Uterus (tissue), 4 donors: ENCODE measurements at places on chromosomes 5 and 9. TPM values are rescaled to one million over a fixed set of nuclear protein-coding genes. Genes with fewer than 3 reads are reported as not detected.

DNA sequence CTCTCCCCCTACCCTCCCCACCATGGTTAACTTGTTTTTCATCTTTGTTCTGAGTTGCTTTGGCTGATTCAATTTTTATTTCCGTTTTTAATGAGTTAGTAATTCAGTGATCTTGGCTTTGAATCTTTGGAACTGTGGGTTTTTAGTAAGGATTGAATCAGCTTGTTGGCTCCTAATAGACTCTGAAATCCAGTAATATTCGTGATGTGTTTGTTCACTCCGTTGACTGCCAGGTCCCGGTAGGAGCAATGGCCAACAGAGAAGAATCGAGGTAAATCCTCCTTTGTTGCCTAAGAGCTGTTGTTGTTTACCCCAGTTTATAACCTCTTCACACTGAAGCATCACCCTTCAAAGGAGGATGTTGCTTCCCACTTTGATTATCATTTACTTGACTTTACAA lies 92.7 kb downstream of the PCSK1 start:
- H3K27me3 ChIP-seq: no peaks in the 10 kb centered on the region
- H3K36me3 ChIP-seq: no peaks in the 10 kb centered on the region
- H3K4me3 ChIP-seq: no peak overlapping the region

GRCh38 chr9:99140685-99141314 lies 35.9 kb downstream of the TGFBR1 start:
- H3K27me3 ChIP-seq: no peaks in the 10 kb centered on the region
- no peaks in the 10 kb centered on the region for H3K4me1 ChIP-seq
- peak; percentile 28 for DNase-seq
- H3K36me3 ChIP-seq: no peaks in the 10 kb centered on the region
- H3K27ac ChIP-seq: no peak overlapping the region

Gene PPP3R2
- 0.07 TPM for total RNA-seq

- no peak overlapping the region for H3K27ac ChIP-seq
- no peaks in the 10 kb centered on the region for H3K27me3 ChIP-seq
- no peak overlapping the region for H3K4me3 ChIP-seq
- no peak for DNase-seq
- no peaks in the 10 kb centered on the region for H3K36me3 ChIP-seq
- no peaks in the 10 kb centered on the region for H3K4me1 ChIP-seq
Measured at GRCh38 chr9:99299211-99300102, 77.4 kb downstream of the SEC61B start.

DNA sequence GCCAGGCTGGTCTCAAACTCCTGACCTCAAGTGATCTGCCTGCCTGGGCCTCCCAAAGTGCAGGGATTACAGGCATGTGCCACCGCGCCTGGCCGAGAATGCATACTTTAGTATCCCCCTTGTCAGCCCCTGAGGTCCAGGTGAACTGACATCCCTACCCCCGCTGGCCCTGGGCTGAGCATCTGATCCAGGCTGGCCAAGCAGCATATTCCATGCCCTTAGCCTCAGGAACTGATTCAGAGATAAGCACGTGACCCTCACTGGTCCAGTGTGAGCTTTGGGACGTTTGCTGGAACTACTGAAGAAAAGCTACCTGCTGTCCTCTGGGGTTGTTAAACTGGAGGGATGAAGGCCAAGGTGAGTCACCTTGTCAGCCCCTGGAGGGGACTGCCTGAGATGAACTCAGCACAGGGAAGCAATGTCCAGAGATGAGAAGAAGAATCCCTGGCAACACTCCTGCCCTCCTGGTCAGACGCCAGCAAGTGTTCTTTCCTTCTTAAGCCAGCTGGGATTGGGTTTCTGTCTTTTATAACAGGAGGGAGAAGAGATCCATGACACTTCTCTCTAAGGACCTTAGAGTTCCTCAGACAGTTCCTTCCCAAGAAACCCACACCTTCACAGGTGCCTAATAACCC lies 59.1 kb upstream of the FBXW11 start:
- H3K36me3 ChIP-seq: no peaks in the 10 kb centered on the region
- H3K27me3 ChIP-seq: no peaks in the 10 kb centered on the region
- no peak for DNase-seq

Gene PCDHA1
- total RNA-seq: not detected
